ENCODE measurements at places on chromosomes 5 and 9. TPM values are rescaled to one million over a fixed set of nuclear protein-coding genes. Genes with fewer than 3 reads are reported as not detected.

The CCL28 gene
- 6.0 TPM for polyA plus RNA-seq

The PPP2R2B gene
- polyA plus RNA-seq, result 0.53 TPM

DNA sequence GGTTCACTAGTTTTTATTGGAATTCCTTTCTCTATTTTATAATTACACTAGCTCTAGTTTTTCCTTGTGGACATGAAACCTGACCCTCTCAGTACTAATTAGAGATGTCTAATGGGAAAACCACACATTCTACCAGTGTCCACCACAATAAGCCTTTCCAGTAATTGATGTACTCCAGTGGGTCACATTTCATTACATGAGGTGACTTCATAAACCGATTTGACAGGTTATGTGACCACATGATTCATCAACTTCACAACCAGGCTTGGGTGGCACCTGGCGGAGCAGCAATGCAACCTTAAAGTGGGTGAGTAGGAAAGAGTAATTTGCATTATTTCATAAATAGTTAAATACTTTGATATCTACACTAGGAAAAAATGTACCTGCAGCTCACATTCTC lies 284.2 kb upstream of the ADAMTS16 start:
- no peak for DNase-seq

DNA sequence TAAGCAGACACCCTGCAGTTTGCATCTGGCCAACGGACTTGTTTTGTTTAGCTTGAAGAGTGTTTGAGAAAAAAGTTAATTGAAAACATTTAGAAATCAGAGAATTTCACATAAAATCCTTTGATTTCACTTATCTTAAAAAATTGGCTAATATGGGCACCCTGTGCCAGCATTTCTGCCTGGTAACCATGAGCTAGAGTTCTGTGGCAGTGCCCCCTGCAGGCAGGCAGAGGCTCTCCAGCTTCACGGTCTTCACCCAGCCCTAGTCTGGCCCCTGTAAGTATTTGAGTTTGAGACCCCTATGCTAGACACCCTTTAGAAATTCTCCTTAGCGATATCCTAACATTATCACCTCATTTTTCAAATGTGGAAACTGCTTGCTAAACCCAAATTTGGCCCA lies 18.8 kb upstream of the FANCC start:
- DNase-seq, result no peak

- DNase-seq, result no peak
These were observed 27.4 kb upstream of the CEP120 start for GRCh38 chr5:123450640-123451039.

DNA sequence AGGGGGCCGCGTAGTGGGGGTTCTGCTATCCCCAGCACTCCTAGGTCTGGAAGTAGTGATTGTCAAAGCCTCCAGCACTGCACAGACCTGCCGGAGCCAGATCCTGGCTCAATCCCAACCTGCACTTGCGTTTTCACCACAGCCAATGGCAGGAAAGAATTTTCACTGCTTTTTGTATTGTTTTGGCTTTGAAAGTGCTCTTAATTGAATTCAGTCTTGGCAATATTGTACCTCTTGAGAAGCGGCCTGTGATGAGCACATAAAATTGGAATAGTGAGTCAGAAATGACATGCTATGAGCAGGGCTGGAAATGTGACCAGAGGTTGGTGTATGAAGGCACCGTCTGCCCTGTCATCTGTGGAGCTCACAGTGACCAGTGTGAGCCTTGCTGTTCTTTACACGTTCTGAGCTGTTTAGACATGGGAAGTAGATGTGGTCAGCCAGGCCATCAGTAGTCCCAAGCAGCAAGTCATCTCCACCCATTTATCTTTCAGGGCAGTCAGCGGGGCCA lies 41.5 kb downstream of the SECISBP2 start:
- no peak for DNase-seq

The CXCL14 gene
- 9.5 TPM for polyA plus RNA-seq

DNA sequence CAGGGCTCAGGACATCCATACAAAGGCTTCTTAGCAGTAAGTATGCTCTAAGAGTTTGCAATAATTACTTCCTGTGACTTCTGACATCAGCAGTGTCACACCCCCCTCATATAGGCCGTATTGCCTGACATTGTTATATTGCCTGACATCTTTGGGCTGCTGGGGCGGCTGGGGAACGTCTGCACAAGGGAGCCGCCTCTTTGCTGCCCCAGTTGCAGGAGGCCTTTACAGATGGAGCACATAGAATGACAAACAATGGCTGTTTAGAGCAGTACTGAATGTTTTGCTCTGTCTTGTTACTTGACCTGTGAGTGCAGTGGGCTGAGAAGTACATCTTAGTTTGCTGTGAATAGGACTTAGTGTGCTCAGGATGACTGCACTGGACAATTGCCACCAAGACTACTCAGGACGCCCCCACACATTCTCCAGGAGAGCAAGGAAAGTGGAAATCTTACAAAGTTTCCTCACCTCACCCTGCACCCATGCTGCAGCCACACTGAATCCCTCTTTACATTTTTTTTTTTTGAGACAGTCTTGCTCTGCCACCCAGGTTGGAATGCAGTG lies 65.4 kb upstream of the SPOCK1 start:
- DNase-seq, result no peak
